Activated effector memory CD4-positive, alpha-beta T cell treated with anti-CD3 and anti-CD28 coated beads, Interleukin-2, amount 50 U/mL, for 16 hours (primary cell): ENCODE measurements at places on chromosomes 6 and 20.

DNA sequence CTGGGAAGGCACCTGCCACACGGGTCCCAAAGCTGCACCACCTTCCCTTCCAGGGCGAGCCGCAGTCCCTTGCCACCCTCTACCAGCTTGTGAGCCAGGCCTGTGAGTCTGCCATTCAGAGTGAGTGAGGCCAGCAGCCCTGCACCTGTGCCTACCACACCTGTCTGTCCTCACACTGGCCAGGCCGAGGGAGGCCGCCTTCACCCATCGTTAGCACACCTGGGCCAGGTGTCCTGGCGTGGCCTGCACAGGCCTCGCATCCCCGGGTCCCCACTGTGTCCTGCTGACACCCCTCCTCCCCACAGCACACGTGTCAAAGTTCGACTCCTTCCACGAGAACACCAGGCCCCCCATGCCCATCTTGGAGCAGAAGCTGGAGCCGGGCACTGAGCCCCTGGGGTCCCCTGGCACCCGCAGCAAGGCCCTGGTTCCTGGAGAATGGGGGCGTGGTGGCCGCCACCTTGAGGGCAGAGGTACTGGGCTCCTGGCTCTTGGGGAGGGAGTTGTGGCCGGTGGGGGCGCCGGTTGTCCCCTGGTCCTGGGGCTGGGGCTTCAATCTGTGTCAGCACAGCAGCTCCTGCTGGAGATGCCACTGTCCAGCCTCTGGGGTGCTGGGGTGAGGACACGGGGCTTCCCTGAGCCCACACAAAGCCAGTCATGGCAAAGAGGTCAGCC is 33.0 kb downstream of the CHRNA4 start:
- no peak for DNase-seq

DNA sequence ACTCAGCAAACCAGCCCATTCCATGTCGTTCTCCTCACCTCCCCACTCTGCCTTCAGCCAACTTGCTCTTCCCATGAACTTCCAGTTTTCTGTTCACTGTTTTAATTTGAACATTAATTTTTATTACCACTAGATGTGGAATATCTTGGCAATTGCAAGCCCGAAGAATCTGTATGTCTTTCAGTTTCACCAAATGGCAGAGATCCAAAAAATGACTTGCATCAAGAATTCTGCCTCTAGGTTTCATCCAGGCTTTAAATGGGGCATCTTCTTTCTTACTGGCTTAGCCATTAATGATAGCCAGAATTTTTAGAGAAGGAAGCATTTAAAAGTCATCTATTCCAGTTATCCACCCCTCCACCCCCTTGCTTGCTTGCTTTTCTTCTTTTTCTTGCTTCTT is 39.0 kb downstream of the CAP2 start:
- DNase-seq, result no peak

DNA sequence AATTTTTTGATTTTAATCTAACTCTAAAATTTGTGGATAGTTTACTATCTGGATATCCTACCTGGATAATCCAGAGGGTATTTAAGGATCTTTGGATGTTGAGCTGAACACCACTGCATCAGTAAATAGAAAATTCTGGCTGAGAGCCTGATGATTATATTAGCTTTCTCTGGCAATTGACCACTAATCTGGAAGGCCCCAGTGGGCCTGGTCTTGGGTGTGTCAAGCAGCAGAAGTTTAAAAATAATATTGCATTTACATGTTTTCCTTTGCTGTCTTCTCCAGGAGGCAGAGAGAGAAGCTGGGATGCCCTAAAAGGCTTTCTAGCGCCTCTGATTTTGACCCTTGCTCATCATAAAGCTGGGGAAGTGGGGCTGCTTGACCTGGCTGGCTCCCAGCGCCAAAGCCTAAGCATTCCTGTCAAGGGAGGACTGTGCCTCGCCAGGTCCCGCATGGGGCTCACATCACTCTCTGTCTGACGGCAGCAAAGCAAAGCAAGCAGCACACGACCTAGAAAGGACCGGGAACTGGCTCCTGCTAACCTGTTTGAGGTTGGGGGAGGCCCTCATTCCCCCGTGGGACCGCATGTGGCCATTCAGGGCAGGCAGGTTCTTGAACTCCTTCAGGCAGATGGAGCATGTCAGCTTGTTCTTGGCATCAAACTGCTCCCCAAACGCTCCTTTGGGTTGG is 46.6 kb upstream of the MRPS10 start:
- DNase-seq, result no peak

GRCh38 chr6:161101517-161101916 is 109.9 kb downstream of the MAP3K4 start:
- no peak for DNase-seq

GRCh38 chr6:110430236-110430635 is 14.9 kb upstream of the DDO start:
- no peak for DNase-seq

DNA sequence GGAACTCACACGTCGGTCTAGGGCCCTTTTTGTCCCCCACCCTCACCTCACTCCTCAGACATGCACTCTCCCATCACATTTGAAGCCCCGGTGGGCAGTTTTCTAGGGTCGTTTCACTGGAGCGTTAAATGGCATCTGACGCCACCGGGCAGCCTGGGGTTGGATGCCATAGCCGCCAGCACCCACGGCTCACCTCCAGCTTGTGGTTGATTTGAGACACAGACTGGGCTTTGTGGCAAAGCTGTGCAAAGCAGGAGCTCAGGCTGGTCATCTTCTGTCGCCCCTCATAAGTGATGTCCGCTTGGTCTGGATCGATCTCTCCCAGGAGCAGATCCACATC is 530 bp downstream of the GOPC start:
- DNase-seq, result no peak

DNA sequence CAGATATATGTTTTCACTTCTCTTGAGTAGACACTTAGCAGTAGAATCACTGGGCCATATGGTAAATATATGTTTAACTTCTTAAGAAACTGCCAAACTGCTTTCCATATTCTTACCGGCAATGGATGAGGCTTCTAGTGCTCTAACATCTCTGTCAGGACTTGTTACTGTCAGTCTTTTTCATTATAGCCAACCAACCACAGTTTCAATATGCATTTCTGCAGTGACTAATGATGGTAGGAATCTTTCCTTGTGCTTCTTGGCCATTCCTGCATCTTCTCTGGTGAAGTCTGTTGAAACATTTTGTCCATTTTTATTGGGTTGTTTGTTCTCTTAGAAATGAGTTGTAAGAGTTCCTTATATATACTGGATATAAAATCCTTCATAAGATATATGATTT is 66.0 kb upstream of the SYNDIG1 start:
- no peak for DNase-seq

- DNase-seq, result no peak
Observed at GRCh38 chr6:90028066-90028778, 134.0 kb downstream of the GJA10 start.

- DNase-seq, result no peak
Observed at GRCh38 chr6:64679416-64679815, 1027.6 kb downstream of the EYS start.

DNA sequence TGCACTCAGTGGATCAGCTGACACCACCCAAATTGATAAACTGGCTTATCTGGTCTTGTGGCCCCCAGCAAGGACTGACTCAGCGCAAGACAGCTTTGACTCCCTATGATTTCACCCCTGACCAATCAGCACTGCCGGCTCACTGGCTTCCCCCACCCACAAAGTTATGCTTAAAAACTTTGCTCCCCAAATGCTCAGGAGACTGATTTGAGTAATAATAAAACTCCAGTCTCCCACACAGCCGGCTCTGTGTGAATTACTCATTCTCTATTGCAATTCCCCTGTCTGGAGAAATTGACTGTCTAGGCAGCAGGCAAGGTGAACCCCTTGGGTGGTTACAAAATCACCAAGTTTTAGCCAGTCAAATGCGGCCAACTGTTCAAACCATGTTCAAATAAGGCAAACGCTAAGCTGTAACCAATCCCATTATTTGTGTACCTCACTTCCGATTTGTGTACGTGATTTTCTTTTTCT is 32.5 kb downstream of the SLC22A2 start:
- DNase-seq, result peak; percentile 69

DNA sequence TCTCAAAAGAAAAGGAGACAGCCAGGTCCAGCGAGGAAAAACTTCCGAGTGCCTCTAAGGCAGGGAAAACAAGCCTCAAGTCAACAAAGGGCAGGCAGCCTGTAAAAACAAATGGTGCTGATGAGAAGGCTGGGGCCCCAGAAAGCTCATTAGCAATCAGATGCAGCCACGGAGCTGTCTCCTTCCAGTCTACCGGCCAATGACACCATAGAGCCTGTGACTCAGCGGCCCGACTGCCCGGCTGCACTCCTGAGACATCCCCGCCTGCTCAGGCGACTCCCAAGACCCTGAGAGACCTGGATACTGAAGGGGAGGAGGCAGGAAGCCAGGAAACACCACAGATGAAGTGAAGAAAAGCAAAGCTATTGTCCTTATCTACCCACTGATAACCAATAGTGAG is 120.1 kb upstream of the HDDC2 start:
- DNase-seq, result no peak

GRCh38 chr20:41387444-41387851 is 20.8 kb upstream of the EMILIN3 start:
- DNase-seq, result no peak

GRCh38 chr20:31593221-31594001 is 11.7 kb upstream of the ID1 start:
- DNase-seq, result no peak

- no peak for DNase-seq
Observed at GRCh38 chr20:44616604-44616964, 34.2 kb downstream of the PKIG start.

DNA sequence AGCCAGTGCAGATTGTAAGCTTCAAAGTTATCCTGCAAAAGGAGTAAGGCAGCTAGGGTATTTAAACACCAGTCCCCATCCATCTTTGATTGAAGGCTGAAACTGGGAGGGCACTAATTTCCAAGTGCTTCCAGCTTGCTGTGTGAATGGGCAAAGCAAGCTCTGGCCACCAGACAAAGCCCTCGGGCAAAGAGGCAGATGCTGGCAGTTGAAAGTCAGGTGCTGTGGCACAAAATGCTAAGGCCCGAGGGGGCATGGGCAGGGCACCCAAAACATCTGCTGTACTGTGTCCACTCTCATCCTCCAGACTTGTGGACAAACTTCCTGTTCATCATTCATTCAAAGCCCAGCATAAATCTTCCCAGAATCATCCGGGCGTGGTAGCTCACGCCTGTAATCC is 62.9 kb downstream of the TRMT6 start:
- DNase-seq, result no peak
